ENCODE measurements at places on chromosomes 1 and 21.

DNA sequence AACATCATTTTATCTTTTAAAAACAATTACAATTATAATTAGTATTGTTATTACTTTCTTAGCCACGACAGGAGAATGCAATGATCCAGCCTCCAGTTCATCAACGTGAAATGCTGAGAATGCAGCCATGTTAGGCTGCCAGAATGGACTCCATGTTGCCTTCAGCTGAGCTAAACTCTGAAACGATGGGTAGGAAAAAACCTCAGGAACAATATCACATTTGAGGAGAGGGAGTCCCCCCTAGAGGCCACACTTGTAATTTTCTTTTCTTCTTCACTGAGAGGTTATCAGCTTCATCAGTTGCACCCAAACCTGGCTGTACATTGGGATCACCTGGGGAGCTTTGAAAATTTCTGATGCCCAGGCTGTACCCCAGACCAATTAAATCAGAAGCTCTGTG, 34.6 kb upstream of the DNAH14 start:
- peak; percentile 36 for DNase-seq

- DNase-seq, result no peak
Measured at GRCh38 chr1:10791105-10791951, 5.1 kb downstream of the CASZ1 start.

- DNase-seq, result no peak
Measured at GRCh38 chr1:111802984-111803383, 47.3 kb downstream of the DDX20 start.

GRCh38 chr1:49106445-49106844, 329.8 kb upstream of the BEND5 start:
- peak; percentile 36 for DNase-seq

GRCh38 chr1:69710484-69711189, 142.9 kb downstream of the LRRC7 start:
- DNase-seq, result peak; percentile 3

GRCh38 chr1:53470155-53470554, 11.0 kb downstream of the DMRTB1 start:
- peak; percentile 72 for DNase-seq

GRCh38 chr21:31115249-31115648, 77.0 kb upstream of the KRTAP19-8 start:
- DNase-seq, result no peak

GRCh38 chr1:209733409-209734192, 22.3 kb upstream of the TRAF3IP3 start:
- DNase-seq, result peak; percentile 49

DNA sequence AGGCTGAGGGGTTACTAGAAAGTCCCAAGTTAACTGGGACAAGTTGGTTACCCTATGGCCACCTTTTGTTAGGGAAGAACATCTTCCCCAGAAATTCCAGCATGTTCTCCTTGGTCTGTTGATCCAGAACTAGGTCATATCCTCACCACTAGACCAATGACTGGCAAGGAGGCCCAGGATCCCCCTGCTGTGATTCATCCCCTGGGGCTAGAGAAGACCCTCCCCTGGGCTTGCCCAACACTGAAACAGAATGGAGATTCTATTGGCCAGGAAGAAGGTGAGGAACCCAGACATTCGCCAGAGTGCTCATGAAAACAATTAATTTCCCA, 90.1 kb upstream of the SIM2 start:
- no peak for DNase-seq

- DNase-seq, result no peak
Measured at GRCh38 chr1:110266834-110267233, 56.7 kb downstream of the KCNC4 start.

DNA sequence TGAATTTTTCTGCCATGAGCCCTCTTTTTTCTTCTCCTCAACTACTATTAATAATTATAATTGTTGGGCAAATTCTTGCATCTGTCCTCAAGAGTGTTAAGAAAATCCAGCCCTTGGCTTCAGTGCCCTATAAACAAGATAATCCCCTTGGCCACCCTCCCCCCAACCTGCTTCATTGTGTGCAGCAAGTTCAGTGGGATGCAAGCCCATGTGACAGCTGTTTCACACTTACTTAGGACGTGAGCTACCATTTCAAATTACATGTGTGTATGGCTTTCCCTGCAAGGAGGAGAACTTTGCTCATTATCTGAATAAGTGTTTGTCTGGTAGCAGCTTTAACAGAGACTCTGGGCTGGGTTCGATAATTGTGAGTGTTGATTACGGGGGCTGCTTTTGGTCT, 276.2 kb downstream of the CACNA1E start:
- no peak for DNase-seq
